ENCODE measurements at places on chromosomes 4 and X. TPM values are rescaled to one million over a fixed set of nuclear protein-coding genes. Genes with fewer than 3 reads are reported as not detected.

GRCh38 chr4:91497892-91498291, 805.9 kb upstream of the GRID2 start:
- no peak for DNase-seq

TBX22 gene
- not detected for polyA plus RNA-seq

CENPVL1 gene
- polyA plus RNA-seq = not detected

- no peak for DNase-seq
These were observed 90.8 kb upstream of the TSPAN5 start for GRCh38 chr4:98749206-98749605.

DNA sequence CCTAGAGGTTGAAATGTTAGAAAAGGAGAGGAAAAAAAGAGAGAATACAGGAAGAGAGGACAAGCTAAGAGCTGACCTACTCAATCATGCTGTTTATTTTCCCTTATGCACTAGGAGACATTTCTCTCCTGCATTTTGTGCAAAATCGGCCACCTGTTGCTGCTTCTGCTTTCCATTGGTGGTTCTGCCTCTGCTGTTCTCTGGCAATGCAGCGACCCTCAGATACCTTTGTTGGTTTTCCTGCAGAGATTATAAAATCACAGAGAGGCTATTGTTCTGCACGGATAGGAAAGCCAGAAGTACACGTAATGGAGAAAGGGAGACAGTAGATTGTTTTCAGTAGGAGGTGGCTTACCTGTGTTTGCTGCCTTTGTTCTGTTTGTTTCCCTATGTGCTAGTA, 108.9 kb downstream of the UNC5C start:
- no peak for DNase-seq

DNA sequence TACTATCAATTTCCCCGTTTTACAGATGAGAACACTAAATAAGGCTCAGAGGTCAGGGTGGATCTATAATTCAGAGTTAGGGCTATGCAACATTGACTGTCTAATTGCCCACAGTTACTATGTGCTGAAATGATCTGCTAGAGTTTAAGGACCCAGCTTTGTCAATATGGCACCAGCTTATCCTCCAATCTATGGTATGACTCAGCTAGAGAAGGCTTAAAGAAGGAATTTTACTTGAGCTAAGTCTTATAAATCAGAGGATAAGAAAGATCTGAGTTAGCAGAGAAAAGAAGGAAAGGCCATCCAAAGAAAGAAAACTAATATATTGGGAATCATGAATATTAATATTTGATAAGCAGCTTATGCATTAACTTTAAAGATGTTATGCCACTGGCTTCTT, 78.1 kb downstream of the ASB9 start:
- DNase-seq = no peak

DNA sequence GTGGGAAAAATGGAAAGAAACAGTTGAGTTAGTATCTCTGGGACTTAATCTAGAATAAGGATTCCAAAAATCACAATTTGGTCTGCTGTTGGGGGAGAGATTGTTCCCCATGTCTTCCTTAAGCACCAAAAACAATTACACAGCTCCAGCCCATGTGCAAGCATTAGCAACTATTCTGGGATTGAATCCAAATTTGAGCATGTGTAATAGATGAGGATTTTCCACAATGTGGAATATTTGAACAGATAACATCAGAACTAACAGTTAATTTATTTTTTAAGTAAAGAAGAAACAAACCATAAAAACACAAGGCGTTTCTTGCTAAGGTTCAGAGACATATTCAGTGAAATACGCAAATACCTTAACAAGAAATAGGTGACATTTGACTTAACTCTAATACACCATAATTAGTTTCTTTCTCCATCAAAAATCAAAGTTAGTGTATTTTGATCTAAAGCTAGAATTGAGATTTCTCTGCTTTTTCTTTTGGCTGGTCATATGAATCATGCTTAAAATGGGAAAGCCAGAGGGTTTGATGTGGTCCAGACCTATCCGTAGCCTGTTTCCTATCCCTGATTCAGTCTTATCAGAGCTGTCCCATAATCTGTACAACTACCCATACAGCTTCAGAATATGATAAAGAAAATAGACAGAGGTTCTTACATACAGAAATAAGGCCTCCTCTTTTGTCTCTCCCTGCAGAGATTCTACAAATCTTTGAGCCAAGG, 413.4 kb downstream of the PACRGL start:
- no peak for DNase-seq

DNA sequence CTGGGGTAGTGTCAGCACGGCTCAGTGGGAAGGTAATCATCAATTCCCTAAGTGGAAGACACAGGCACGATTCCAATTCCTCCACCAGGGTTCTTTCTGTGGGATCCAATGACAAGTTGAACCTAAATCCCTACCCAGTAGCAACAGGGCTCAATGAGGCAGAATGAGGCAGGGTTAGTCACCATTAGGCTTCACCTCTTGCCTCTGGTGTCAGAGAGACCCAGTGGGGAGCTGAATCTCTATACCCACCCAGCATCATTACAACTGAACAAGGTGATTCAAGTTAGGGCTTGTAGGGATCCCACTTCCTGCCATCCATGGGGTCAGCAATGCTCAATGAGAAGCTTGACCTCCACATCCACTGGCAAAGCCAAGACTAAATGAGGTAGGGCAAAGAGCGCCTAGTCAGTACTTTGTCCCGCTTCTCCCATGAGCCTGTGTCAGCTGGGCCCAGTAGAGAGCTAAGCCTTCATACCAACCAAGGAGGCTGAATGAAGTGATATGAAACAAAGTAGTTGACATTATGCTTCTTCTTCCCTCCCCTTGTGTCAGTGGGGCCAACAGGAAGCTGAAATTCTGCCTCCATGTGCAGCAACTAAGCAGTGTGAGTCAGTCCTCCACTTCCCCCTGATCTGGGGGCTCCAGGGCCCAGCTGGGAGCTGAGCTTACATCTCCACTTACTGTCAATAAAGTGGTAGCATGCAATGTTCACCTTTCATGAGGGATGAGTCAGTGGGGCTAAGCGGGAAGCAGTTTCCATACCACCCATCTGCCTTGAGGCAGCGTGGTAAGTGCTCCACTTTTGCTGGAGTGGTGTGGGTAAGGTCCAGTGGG, 36.4 kb upstream of the RBM41 start:
- DNase-seq = no peak

FAM47A gene
- not detected for polyA plus RNA-seq

DNA sequence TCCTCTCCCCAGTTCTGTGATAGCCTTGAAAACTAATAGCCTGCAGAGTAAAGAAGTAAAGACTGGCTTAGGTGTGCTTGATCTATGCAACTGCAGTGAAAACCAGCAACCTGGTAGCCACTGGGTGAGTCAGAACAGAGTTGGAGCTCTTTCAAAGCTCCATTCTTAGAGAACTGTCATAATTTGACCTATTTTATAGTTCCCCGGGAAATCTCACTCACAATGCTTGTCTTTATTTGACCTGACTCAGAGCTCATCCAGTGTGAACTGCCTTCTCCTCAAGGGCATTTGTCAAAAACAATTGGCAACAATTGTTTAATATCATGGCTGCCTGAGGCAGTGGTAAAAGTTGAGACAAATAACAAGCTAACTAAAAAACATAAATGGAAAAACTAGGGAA, 213.0 kb upstream of the NHS start:
- DNase-seq = no peak

RLIM gene
- 4.9 TPM for polyA plus RNA-seq

SLC7A11 gene
- polyA plus RNA-seq = 0.46 TPM

AREG gene
- polyA plus RNA-seq = 30.3 TPM

DNA sequence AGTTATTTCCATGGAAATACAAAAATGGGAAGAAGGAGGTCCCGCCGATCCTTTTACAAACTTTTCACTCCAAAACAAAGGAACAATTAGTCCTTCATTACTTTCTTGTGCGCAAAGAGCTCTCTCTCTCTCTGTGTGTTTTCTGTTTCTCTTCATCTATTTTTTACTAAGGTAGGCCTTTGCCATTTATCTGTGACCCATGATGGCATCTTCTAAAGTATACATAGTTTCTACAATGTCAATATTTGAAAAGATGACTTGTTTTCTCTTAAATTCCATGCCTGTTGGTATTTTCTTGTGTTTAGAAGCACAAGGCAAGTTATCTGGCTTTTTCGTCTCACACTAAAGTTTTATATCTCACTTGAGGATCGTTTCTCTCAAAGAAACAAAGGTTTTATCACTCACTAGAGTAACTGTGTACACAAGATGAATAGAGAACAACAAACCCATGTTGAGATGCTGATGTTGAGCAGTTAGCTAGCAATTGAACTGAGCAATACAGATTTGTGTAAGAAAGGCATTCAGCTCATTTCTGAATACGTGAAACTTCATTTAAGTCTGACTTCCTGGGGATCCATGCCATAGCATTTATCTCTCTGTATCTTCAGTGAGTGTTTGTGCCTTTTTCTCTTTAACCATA, 250.3 kb downstream of the GBA3 start:
- DNase-seq = no peak

- no peak for DNase-seq
These were observed 197.0 kb upstream of the SLC7A11 start for GRCh38 chr4:138439143-138439581.

DNA sequence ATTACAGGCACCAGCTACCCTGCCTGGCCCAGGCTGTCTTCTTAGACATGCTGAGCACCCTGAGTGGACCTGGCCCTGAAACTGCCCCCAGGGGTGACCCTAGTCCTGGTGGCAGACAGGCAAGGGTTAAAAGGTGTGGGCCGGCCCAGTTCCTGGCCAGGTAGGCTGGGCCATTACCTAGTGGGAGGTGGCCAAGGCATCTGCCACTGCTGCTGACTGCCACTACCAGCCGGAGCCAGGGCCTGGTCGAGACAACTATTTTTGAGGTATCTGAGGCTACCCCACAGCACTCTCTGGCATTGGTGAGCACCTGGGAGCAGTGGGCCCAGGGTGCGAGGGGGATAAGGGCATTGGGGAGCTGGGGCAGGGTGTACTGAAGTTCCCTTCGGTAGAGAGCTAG, at the start of gene CCDC120:
TSS of gene CCDC120 (plus strand) at position 206 of the 400 bp plus-strand sequence. CDS start 3,043 bp downstream, outside the sequence.
- no peak for DNase-seq

GRCh38 chrX:93598076-93598475, 75.3 kb downstream of the NAP1L3 start:
- no peak for DNase-seq

- no peak for DNase-seq
These were observed 819.1 kb upstream of the EPHA5 start for GRCh38 chr4:66489370-66489769.
